Non-pigmented ciliary epithelial cell (primary cell): ENCODE measurements at places on chromosomes 12 and 14.

GRCh38 chr14:65414961-65415589 is 2.5 kb downstream of the FUT8 start:
- DNase-seq = no peak

DNA sequence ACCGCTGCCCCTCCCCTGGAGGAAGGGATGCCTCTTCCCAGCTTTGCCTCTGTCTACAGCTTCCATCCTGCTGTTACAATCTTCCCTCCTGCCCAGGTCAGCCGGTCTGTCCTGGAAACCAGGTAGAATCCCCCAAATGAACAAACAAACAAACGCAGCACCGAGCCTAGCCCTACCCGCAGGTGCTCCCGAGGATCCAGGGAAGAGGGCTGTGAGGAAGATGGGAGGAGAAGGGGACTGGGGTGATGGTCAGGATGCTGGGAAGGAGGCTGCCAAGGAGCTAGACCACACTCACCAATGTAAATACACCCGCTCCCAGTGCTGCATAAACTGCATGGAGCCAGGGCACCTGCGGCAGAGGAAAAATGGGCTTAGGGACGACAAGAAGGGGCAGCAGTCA is 16.6 kb downstream of the FAIM2 start:
- no peak for DNase-seq

- no peak for DNase-seq
Observed at GRCh38 chr12:49276304-49277290, 11.7 kb downstream of the TUBA1C start.

- no peak for DNase-seq
Observed at GRCh38 chr12:87671757-87672156, 357.4 kb downstream of the C12orf50 start.

DNA sequence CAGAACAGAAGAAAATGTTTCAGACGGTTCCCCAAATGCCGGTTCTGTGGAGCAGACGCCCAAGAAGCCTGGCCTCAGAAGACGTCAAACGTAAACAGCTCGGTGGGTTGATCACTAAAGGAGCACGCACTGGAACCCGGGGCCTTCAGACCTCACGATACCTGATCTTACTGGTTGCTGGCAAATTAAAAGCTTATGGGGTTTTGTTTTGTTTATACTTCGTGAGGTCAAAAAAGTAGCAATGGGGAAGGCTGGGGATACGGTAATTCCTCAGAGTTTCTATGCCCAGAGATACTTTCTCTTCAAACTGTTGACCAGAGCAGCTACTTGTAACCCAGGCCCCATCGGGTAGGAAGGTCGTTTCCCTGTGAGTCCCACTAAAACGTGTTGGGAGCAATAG is 1.7 kb downstream of the CDKN1B start:
- DNase-seq = no peak

- no peak for DNase-seq
Observed at GRCh38 chr12:115698257-115698656, 579.2 kb downstream of the MED13L start.

- DNase-seq = no peak
Observed at GRCh38 chr12:104930388-104931326, 27.4 kb downstream of the SLC41A2 start.

DNA sequence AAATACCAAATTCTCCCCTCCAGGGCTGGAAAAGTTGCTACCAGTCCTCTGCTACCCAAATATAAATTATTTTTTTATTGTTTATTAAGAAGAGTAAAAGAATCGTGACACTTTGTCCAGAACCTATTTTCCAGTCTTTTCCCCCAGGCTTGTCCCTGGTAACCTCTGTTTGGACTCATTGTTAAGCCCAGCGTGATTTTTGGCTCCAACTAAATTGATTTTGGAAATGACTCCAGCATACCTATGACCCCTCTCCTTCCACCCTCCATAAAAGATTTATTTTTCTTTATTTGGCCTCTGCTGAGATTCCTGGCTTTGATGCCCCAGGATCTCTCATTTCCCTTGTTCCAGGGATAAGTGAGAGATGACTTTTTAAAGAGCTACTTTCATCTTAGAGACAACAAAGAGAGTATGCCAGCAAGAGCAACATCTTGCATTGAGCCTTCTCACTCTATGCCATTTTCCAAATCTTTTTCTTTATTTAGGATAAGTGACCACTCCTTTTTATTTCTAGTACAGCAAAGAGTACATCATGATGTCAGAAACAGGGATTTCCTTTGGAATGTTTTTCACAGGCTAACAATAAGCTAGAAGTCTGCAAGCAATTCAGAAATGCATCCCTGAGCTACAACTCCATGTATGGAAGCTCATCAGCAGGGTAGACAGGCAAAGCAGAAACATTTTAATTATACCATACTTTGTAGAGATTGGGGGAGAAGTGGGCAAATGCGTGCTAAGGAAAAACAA is 75.8 kb downstream of the DAD1 start:
- no peak for DNase-seq

- DNase-seq = no peak
Observed at GRCh38 chr12:76316468-76316867, 31.7 kb downstream of the BBS10 start.

DNA sequence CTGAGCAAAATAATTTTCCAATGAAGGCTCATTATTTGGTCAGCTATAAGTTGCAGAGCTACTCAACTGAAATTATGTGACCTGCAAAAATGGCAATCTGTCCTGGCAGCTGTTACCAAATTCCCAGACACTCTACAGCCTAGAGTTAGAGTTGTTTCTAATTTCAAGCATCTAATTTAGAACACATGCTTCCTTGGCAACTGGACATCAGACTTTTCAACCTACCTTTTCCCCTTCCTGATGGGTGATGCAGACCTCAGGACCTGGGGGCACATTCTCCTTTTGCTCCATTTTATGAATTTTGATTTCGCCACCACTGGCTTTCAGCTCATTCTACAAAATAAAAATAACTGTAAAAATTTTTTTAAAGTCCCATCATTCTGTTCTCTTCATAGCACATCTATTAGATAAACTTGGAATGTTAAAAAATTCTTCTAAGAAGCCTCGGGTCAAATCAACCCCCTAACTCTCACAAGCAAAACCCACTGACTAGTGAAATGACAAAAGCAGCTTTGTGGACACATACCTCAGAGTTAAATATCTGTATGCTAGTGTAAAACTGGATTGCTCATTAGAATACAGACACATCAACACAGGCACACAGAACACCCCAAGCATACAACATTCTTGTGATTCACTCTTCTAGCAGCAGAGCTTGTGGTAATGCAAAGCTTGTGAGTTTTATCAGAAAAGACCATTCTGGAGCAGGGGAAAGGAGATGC is 33.5 kb upstream of the CERS5 start:
- peak; percentile 80 for DNase-seq

GRCh38 chr12:44385964-44386363 is 490.2 kb downstream of the NELL2 start:
- no peak for DNase-seq

- DNase-seq = no peak
Observed at GRCh38 chr14:68062651-68063050, 243.1 kb downstream of the RAD51B start.

GRCh38 chr14:34461334-34462131 is 507 bp downstream of the SPTSSA start:
- no peak for DNase-seq

DNA sequence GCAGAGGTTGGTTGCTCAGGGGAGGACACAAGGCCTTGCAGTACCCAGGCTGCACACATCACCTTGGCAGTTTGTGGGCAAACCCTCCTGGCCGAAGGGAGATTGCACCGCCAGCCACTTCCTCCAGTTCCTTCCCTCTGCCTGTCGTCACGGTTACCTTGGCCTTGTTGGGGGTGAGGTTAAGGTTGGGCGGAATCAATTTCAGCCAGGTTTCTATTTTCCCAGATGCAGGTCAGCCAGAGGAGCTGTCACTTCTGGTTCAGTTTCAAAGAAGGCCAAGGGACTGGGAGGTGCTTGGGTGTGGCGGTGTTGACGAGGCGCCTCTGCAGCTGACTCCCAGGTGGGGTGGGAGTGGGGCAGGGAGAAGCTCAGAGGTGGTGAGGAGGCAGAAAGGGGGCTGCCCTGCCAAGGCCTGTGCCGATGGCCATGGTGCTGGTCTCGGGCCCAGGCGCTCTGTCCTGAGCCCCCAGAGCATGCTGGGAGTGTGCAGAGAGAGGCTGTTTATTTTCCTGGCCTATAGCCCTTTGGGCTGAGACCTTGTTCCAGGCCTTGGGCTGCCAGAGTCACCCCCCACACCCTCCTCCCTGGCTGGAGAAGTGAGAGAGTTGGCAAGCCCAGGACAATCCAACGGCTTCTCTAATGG is 31.4 kb downstream of the JDP2 start:
- DNase-seq = no peak

DNA sequence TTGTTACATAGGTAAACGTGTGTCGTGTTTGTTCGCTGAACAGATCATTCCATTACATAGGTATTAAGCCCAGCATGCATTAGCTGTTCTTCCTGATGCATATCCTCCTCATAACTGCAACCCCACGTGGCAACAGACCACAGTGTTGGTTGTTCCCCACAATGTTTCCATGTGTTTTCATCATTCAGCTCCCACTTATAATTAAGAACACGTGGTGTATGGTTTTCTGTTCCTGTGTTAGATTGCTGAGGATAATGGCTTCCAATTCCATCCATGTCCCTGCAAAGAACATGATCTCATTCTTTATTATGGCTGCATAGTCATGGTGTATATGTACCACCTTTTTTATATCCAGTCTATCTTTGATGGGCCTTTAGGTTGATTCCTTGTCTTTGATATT is 1071.1 kb downstream of the SLC16A7 start:
- DNase-seq = no peak

GRCh38 chr14:63901434-63902085 is 48.8 kb downstream of the SYNE2 start:
- DNase-seq = no peak

GRCh38 chr12:17016116-17016864 is 410.3 kb upstream of the LMO3 start:
- DNase-seq = no peak

GRCh38 chr14:26213846-26214575 is 383.8 kb downstream of the NOVA1 start:
- no peak for DNase-seq

GRCh38 chr14:36941783-36942521 is 230.5 kb downstream of the SLC25A21 start:
- DNase-seq = no peak

- DNase-seq = no peak
Observed at GRCh38 chr14:37711356-37711830, 116.0 kb downstream of the TTC6 start.

DNA sequence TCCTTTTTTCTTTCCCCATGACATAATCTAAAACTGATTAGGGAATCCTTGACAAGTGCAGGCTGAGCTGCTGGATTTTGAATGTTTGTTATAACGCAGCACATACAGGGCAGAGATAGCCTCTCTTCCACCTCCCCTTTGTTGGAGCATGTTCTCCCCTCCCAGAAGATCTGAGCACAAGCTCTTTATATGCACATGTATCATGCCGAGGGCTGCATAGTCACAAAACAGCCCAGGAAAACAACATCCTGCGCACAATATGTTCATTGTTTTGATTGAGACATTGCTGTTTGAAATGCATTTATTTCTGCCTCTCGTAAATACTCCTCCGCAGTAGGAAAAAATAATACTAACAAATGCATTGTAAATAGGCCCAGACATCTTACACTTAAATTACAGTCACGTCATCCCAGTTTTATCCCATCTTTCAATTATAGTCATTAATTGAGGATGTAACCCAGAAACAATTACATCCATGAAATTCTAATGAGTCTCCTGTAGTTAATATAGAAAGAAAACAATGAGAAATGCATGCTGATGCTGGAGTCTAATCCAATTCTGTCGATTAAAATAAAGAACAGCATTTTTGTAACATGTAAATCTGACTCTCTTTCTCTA is 401.8 kb downstream of the BTG1 start:
- DNase-seq = no peak

GRCh38 chr14:63478010-63478409 is 65.2 kb downstream of the PPP2R5E start:
- no peak for DNase-seq

DNA sequence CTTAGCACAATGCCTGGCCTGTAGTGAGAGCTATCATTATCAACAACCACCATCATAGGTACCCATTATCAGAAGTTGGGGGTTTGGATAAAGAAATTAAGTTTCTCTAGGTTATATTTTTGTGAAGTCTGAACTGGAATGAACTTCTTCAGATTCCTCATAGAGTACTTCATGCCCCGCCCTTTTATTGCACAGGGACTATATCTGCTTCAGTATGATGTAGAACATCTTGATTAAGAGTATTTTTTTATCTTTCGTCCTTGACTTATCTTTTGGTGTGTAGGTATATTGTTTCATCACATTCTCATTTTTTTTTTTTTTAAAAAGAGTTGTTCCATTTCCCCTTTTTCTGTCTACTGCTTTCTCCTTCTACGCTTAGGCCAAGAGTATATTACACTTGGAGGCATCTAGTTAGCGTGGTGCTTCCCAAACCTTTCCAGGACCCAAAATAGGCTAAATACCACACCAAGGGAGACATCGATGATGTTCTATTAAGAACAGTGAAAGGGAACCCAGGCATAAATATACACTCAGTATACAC is 467.5 kb downstream of the ZFP36L1 start:
- DNase-seq = no peak

- no peak for DNase-seq
Observed at GRCh38 chr14:22506778-22507351, 82.2 kb downstream of the DAD1 start.

GRCh38 chr14:90388437-90388836 is 8.4 kb upstream of the CALM1 start:
- DNase-seq = no peak

DNA sequence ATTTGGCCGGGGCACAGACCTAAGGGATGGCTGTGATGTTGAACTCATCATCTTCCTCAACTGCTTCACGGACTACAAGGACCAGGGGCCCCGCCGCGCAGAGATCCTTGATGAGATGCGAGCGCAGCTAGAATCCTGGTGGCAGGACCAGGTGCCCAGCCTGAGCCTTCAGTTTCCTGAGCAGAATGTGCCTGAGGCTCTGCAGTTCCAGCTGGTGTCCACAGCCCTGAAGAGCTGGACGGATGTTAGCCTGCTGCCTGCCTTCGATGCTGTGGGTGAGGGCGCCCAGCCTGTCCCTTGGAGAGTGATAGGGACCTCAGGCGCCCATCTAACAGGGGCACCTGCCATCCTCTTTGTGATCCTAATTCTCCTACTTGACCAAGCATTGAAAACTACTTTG is 12.4 kb downstream of the OAS3 start:
- no peak for DNase-seq
